Omental fat pad (tissue), 4 donors: ENCODE measurements at places on chromosomes 1 and 21.

DNA sequence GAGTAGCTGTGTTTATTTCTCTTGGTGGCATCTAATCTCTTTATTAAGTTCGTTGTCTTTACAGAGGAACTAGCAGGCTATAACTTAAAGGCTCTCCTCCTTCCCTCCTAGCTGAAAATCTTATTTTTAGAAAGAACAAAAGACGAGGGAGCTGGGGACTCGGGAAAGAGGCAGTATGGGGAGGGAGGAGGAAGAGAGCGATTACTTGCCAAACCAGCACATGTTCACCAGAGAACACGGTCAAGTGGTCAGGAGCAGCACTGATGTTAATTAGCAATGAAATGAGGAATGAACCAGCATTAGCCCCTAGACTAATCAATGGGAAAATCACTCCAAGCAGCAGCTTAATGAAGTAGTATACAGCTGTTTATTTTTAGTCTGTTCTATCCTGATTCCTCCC lies 171.3 kb upstream of the ESRRG start:
- DNase-seq, result no peak

DNA sequence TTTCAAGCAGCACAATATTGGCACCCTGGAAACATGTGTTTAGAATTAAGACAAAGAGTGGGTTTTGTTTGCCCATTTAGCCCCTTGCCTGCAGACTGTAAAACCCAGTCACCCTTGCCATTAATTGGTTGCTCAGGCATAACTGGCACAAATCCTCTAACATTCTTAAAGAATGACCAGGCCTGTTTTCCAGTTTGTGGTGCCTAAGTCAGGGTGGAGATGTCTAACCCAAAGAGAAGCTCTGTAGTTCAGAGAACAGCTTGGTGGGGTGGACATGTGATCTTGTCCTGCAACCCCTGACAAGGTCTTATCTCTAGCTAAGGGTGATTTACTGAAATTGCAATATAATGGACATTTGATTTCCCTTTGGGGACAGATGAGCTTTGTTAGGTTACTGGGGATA lies 8.8 kb upstream of the ANGPTL7 start:
- no peak for DNase-seq

DNA sequence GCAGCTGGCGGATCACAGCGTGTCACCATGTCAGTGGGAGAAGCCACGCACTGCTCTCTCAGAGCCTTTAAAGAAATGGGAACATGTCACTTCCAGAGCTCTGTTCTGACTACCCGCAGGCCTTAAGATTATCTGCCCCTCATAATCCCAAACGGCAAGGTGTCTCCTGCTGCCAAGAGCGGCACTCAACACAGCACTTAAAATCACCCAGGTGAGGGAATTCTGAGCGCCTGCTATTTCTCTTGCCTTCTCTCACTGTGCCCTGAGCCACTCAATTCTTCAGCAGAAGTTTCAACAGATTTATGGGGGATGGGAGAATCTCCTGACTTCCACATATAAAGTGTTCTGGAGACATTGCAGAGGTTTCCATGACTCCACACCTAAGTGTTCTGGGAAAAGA lies 137.9 kb downstream of the LMO4 start:
- no peak for DNase-seq

- no peak for DNase-seq
These were observed 33.8 kb downstream of the FBXO2 start for GRCh38 chr1:11620405-11620804.

DNA sequence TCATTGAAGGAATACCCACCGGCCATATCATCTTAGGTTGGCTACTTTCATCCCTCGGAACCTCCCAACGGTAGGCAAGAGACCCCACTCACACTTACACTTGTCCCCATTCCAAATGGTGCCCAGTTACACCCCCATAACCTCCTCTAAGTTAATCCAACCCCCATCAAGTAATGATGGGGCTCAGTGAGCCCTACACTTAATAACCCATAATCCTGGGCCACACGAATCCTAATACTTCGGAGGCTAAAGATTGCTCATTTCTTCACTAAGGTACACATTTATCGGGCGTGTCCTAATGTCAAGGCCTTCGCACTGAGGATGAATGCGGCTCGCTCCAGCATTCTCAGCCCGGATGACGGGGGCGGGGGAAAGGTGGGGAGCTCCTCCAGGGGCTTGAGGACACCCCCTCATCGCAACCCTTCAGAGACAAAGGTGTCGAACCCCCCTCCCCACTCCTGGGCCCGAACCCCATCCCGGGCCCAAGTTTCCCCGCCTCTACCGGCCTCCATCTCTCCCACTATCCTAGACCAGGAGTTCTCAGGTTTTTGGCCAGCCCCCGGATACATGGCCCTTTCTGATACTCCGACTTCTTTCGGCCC lies 435 bp downstream of the ILF2 start:
- no peak for DNase-seq

- no peak for DNase-seq
These were observed 16.4 kb downstream of the IFNGR2 start for GRCh38 chr21:33419538-33420123.

- DNase-seq, result no peak
These were observed 49.5 kb downstream of the OLFML2B start for GRCh38 chr1:161973924-161974845.
